ENCODE measurements at places on chromosomes 3 and 15.

DNA sequence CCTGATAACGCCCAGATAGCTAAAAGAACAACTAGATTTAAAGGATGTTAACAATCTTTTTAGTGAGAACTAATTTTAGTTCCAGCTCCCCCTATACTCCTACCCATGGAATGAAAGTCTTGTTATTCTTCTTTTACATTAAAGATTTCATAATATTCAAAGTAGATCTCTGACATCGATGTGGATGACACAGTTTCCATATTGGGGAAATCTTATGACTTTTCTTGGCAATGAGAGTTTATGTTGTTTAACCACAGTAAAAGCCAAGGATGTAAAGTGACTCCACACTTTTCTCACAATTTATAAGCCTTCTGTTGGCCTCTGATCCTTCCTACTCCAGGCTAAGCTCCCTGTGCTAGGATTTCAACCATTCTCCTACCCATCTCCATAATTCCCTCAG, 332.6 kb upstream of the KCNMB2 start:
- no peak for DNase-seq

DNA sequence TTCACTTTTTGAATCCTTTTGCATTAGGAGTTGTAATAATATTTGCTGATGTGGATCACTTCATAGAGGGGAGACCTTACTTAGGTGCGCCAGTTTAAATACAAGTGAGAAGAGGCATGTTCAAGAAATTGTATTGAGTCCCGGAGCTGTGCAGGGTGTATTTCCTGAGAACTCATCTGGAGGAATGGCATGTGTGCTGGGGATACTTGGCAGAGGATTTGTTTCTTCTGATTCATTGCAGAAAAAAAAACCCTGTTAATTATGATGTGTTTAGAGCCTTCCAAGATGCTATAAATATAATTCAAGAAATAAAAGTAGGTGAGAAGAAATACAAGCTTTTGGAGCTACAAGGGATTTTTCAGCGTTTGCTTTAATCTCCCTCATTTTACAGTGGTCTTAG, 97.6 kb downstream of the TPRG1 start:
- DNase-seq: no peak

DNA sequence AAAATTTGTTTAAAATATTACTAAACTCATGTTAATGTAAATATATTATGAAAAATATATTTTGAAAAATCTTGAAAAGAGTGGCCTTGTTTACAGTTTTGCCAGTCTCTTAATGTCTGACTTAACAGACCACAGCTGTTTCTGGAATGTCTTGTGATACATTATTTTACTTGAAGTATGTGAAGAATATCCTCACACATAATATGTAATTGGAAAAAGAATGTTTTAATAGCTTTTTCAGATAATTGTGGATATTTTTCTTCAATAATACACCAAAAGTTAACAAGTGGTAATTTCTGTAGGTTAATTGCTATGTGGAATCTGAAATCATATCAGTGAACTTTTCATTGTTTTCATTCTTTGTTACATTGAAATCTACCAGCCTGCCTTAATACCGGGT, 101.3 kb downstream of the UBE2E2 start:
- DNase-seq: no peak

- no peak for DNase-seq
Observed at GRCh38 chr3:37726525-37727290, 135.0 kb upstream of the CTDSPL start.

DNA sequence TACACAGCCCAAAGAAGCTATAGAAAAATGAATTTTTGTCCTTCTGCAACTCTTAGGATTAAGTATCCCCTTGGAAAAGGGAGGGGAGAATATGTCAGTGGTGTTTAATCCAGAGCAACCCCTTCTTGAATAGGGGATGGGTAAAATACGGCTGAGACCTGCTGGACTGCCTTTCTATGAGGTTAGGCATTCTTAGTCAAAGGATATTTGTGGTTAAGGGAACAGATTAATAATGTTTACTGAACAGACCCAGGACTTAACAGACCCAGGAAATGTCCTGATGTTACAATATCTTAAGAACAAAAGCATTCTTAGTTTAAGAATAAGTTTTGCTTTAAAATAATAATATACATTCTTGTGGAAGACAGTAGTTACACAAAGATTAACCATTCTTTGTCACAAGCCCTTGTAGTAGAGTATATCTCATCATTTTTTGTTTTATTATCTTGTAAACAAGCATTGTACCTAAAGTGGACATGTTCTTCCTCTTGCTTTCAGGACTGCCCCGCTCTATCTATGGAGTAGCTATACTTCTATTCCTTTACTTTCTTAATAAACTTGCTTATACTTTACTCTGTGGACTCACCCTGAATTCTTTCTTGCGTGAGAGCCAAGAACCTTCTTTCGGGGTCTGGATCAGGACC, 43.8 kb upstream of the B3GALNT1 start:
- DNase-seq: no peak

GRCh38 chr3:3603351-3603750, 195.9 kb upstream of the LRRN1 start:
- DNase-seq: no peak

GRCh38 chr3:8660175-8661118, 15.8 kb upstream of the SSUH2 start:
- no peak for DNase-seq

- DNase-seq: no peak
Observed at GRCh38 chr3:13229273-13229949, 156.2 kb upstream of the IQSEC1 start.

DNA sequence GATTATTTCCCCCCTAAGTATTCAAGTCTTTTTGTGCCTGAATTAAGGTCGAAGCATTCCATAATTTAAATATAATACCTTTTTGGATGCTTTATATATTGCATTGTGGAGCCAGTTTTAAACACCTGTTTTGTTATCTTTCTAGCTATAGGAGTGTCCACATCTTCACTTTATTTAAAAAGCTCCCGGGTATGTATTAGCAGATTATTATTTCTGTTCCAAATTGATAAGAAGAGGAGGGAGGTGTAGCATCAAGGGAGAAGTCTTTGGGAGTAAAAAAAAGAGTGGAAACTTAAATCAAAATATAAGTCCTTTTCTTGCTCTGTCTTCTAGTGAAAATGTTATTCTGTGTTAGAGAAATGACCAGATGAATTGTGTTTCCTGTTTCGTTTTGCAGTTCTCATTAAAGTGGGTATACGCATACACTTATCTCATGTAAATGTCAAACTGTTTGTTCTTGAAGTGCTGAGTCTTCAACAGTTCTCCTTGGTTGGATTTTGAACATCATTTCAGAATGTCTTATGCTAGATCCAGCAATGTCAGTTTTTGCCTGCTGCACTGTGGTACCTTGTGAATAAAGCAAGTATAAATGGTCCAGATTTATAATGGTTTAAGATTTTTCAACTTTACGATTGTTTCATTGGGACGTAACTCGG, 105.8 kb downstream of the FNDC3B start:
- no peak for DNase-seq

DNA sequence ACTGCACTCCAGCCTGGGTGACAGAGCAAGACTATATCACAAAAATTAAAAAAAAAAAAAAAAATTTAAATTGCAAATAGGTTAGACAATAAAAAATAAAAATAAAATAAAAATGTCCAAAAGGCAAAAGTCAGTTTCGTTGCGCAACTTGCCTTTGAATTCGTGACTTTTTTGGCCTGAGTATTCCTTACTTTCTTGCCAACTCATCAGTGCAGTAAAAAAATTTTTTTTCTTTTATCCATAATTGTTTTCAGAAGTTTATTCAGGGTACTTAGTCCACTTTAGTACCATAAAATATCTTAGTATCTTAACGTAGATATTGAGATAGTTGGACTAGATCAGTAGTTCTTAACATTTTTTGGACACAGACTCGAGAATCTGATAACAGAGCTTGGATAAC, 22.4 kb upstream of the CILP start:
- DNase-seq: no peak

- DNase-seq: no peak
Observed at GRCh38 chr3:76653640-76654251, 386.2 kb upstream of the ROBO2 start.

DNA sequence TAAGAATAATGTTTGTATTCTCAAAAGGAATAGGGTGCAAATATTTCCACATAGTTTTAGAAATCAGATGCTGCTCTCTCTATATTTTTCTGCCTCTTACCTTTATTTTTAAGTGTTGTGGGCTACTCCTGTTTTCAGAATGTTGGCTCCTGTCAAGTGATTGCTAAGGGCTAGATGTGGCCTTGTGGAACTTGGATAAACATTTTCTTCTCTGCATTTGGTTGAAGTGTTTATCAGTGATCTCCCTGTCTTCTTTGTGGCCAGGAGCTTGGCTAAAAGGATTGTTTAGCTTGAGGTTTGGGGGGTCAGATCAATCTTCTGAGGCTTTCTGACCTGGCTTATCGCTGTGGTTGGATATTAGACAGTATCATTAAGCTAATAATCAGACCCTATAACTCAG, 112.6 kb downstream of the TCF12 start:
- no peak for DNase-seq

GRCh38 chr3:182979674-182980191, 605 bp downstream of the DCUN1D1 start:
- DNase-seq: no peak

GRCh38 chr3:164365242-164365641, 713.1 kb downstream of the SI start:
- no peak for DNase-seq

DNA sequence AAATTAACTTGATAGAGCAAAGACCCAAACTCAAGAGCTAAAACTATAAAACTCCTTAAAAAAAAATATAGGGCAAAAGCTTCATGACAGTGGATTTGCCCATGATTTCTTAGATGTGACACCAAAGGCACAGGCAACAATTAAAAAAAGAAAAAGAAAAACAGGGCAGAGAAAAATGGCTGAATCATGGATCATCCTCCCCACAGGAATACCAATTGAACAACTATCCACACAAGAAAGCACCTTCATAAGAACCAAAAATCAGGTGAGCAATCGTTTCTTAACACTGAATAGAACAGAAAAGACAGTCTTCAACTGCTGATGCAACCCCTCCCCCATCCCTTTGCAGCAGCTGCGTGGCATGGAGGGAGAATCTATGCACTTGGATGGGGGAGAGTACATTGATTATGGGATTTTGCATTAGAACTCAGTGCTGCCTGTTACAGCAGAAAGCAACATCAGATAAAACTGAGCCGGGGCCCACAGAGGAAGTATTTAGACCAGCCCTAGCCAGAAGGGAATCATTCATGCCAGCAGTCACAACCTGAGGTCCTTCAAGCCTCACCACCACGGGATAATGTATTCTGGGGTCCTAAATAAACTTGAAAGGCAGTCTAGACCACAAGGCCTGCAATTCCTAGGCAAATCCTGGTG, 15.7 kb downstream of the C3orf33 start:
- DNase-seq: no peak

DNA sequence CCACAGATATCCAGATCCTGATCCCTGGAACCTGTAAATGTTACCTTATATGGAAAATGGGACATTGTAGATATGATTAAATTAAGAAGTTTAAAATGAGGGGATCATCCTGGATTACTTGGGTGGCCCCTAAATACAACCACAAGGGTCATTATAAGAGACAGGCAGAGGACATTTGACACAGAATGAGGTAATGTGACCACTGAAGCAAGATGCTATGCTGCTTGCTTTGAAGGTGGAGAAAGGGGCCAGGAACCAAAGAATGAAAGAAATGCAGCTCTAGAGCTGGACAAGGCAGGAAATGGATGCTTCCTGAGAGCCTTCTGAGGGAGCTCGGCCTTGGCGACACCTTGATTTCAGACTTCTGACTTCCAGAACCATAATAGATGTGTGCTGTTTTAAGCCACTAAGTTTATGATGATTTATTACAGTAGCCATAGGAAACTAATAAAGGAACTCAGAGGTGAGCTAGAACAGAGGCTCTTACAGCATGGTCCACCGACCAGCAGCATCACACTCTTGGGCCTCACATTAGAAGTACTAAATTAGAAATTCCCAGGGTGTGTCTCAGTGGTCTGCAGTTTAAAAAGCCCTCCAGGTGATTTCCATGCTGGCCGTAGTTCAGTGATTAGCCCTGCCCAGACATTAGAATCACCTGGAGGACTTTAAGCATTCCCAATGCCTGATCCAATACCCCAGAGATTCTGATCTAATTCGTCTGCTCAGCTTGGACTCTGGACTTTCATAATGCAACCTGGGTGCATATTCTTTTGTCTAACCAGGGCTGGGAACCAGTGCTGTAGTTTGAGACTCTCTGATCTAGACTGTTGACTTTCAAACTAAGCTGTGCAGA, 7.5 kb downstream of the COLQ start:
- DNase-seq: no peak

- DNase-seq: no peak
Observed at GRCh38 chr3:116046350-116046749, 398.9 kb downstream of the LSAMP start.

GRCh38 chr3:62238003-62238402, 135.3 kb downstream of the FEZF2 start:
- no peak for DNase-seq

DNA sequence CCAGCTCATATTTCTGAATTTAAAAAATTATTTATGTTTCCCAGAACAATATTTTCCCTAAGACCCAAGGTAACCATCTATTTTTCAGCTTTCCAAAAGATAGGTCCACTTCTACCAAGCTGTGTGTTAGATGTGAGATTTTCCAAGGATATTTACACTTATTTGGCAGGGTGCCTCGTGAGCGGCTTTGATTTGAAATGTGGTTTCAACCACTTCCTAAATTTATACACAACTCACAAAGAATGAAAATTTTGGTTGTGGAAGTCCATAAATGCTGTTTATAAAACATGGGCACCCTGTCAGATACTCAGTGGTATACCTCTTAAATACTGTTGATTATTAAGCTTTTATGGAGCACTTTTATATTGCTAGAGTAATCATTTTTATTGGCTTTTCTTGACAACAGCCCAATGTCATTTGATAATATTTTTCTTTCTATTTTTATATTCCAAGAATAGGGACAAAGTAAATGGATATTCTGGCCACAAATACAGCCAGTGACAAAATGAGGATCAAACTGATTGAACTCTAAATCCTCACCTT, 57.6 kb downstream of the GAP43 start:
- no peak for DNase-seq

- no peak for DNase-seq
Observed at GRCh38 chr15:74028646-74029045, 34.1 kb downstream of the PML start.

DNA sequence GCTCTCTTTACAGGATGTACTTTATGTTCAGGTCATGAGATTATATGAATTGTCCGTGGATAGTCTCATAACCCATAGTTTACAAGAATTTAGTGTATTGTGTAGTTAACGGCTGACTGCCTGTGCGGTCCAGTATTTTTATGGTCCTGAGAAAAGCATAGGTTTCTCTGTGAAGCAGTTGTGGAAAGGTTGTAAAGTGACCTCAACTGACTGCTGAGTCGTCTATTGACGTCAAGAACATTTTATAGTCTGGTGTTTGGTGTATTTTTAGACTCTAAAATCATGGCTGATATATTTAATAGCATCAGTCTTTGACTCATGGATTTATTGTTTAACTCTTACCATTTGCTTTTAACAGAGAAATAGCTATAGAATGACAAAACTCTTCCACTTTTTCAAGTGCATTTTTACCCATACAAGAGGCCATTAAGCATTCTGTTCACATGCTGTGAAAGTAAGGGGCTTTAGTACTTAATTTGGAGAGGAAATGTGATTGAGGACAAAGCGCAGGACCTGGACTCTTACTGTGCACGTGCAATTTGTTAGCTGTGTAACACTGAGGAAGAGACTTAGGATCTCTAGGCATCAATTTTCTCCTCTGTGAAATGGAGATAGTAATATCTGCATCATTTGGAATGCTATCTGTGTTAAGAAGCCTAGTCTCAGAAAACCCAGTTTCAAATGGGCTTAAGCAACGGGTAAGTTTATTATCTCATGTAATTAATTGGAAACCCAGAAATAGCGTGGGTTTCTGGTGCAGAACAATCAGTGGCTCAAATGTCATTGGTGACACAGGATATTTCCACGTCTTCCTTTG, 240.8 kb downstream of the NFKBIZ start:
- no peak for DNase-seq
